ENCODE measurements at places on chromosomes 16 and 17. TPM values are rescaled to one million over a fixed set of nuclear protein-coding genes. Genes with fewer than 3 reads are reported as not detected.

GRCh38 chr17:76995387-76996105, 127.3 kb downstream of the MGAT5B start:
- H3K4me3 ChIP-seq = no peak overlapping the region
- peaks cover 42% of the 10 kb centered on the region for H3K27me3 ChIP-seq
- H3K4me1 ChIP-seq = no peaks in the 10 kb centered on the region
- H3K36me3 ChIP-seq = no peaks in the 10 kb centered on the region
- no peak for DNase-seq

- no peak overlapping the region for H3K4me3 ChIP-seq
- peak overlapping the region; percentile 0 for H3K27ac ChIP-seq
- peaks cover 12% of the 10 kb centered on the region for H3K4me1 ChIP-seq
- H3K36me3 ChIP-seq = no peaks in the 10 kb centered on the region
- DNase-seq = peak; percentile 85
- H3K27me3 ChIP-seq = no peaks in the 10 kb centered on the region
Observed at GRCh38 chr17:64357191-64357981, 33.3 kb downstream of the PECAM1 start.

- no peak overlapping the region for H3K27ac ChIP-seq
- no peaks in the 10 kb centered on the region for H3K27me3 ChIP-seq
- no peak for DNase-seq
- H3K36me3 ChIP-seq = no peaks in the 10 kb centered on the region
Observed at GRCh38 chr16:26026709-26027450, 335.1 kb downstream of the HS3ST4 start.

- peaks cover 27% of the 10 kb centered on the region for H3K36me3 ChIP-seq
- H3K27me3 ChIP-seq = no peaks in the 10 kb centered on the region
- no peak for DNase-seq
- H3K4me3 ChIP-seq = no peak overlapping the region
- no peak overlapping the region for H3K27ac ChIP-seq
Observed at GRCh38 chr17:42005166-42005565, 12.1 kb downstream of the DNAJC7 start.

- H3K4me3 ChIP-seq = no peak overlapping the region
- peaks cover 81% of the 10 kb centered on the region for H3K27me3 ChIP-seq
Observed at GRCh38 chr17:74852237-74853047, 7.2 kb downstream of the GRIN2C start.

The CHST4 gene
- total RNA-seq = not detected

The ZNF821 gene
- 15.2 TPM for total RNA-seq

The RFNG gene
- 46.0 TPM for total RNA-seq
